ENCODE measurements at places on chromosomes 3 and 15. TPM values are rescaled to one million over a fixed set of nuclear protein-coding genes. Genes with fewer than 3 reads are reported as not detected.

Gene LOXL1
- 69.0 TPM for total RNA-seq

Gene HSPBAP1
- total RNA-seq = 11.1 TPM

Gene C3orf85
- total RNA-seq = not detected

Gene ENTPD3
- 0.72 TPM for total RNA-seq

Gene RCN2
- total RNA-seq = 115 TPM

Gene EXD1
- total RNA-seq = not detected

Gene PLA1A
- total RNA-seq = not detected

- H3K36me3 ChIP-seq = peaks cover 29% of the 10 kb centered on the region
- no peak for DNase-seq
- no peaks in the 10 kb centered on the region for H3K27me3 ChIP-seq
- no peak overlapping the region for H3K4me3 ChIP-seq
Measured at GRCh38 chr15:100113351-100114080, 228.3 kb downstream of the ADAMTS17 start.

GRCh38 chr3:45687828-45688193 is 1.4 kb upstream of the SACM1L start:
- peaks cover 40% of the 10 kb centered on the region for H3K4me1 ChIP-seq
- no peak for DNase-seq
- no peak overlapping the region for H3K27ac ChIP-seq
- H3K4me3 ChIP-seq = peak overlapping the region; percentile 89

DNA sequence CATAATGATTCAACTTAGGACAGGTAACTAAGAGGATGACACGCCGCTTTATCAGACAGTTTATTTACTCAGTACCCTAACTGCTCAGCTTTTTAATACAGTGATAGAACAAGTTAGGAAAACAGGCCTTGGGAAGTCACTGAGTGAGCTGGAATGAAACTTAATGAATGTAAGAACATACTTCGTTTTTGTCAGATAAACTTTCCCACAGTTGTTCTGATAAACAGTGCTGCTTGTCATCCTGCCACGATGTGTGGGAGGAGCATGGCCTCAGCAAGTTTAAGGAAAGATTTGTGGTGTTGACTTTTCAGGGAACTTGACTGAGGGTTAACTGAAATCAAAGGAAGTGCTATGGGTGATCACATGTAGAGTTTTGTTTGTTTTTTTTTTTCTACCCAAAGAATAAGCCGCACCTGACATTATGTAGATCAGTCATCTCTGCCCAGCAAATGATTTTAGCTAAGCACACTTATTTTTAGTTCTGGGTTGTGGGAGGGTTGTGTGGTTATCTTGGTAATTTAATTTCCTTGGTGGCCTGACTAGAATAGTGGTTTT is 5.6 kb upstream of the P2RY14 start:
- H3K4me3 ChIP-seq = no peak overlapping the region
- no peaks in the 10 kb centered on the region for H3K27me3 ChIP-seq
- DNase-seq = no peak
- H3K4me1 ChIP-seq = peaks cover 44% of the 10 kb centered on the region

- no peak overlapping the region for H3K4me3 ChIP-seq
- peaks cover 6% of the 10 kb centered on the region for H3K36me3 ChIP-seq
- H3K27ac ChIP-seq = no peak overlapping the region
- H3K4me1 ChIP-seq = peaks cover 9% of the 10 kb centered on the region
Measured at GRCh38 chr15:83210619-83211018, 3.0 kb upstream of the HDGFL3 start.

DNA sequence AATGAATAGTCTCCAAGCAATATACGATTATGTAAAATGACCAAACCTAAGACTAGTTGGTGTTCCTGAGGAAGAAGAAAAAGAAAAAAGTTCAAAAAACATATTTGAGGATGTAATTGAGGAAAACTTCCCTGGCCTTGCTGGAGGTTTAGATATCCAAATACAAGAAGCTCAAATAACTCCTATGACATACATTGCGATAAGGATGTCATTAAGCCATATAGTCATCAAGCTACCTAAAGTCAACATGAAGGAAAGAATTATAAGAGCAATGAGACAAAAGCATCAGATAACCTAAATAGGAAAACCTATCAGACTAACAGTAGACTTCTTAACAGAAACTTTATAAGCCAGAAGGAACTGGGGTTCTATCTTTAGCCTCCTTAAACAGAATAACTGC is 231.1 kb downstream of the TUSC7 start:
- H3K4me3 ChIP-seq = no peak overlapping the region
- H3K36me3 ChIP-seq = no peaks in the 10 kb centered on the region
- H3K4me1 ChIP-seq = peaks cover 8% of the 10 kb centered on the region
- H3K27me3 ChIP-seq = no peaks in the 10 kb centered on the region

DNA sequence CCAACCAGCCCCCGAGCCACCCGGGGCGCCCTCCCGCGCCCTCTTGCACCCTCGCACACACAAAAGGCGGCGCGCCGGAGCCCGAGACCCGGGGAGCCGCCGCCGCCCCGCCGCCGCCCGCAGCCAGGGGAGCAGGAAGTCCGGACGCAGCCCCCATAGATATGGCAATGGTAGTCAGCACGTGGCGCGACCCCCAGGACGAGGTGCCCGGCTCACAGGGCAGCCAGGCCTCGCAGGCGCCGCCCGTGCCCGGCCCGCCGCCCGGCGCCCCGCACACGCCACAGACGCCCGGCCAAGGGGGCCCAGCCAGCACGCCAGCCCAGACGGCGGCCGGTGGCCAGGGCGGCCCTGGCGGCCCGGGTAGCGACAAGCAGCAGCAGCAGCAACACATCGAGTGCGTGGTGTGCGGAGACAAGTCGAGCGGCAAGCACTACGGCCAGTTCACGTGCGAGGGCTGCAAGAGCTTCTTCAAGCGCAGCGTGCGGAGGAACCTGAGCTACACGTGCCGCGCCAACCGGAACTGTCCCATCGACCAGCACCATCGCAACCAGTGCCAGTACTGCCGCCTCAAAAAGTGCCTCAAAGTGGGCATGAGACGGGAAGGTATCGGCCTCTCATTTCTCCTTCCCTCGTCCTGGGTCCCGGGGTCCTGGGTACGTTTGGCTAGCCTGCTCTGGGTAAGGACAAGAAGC is 1.6 kb downstream of the NR2F2 start:
- no peaks in the 10 kb centered on the region for H3K27me3 ChIP-seq
- H3K36me3 ChIP-seq = peaks cover 35% of the 10 kb centered on the region
- DNase-seq = no peak

GRCh38 chr15:78077053-78077870 is at the start of gene TBC1D2B:
TBC1D2B (minus strand) TSS chr15:78077711; CDS start chr15:78077652, 59 bp downstream.
- peaks cover 31% of the 10 kb centered on the region for H3K4me1 ChIP-seq
- DNase-seq = peak; percentile 50

- H3K4me1 ChIP-seq = no peaks in the 10 kb centered on the region
- H3K4me3 ChIP-seq = no peak overlapping the region
- H3K27ac ChIP-seq = no peak overlapping the region
Measured at GRCh38 chr15:76626611-76627010, 278.5 kb downstream of the SCAPER start.

DNA sequence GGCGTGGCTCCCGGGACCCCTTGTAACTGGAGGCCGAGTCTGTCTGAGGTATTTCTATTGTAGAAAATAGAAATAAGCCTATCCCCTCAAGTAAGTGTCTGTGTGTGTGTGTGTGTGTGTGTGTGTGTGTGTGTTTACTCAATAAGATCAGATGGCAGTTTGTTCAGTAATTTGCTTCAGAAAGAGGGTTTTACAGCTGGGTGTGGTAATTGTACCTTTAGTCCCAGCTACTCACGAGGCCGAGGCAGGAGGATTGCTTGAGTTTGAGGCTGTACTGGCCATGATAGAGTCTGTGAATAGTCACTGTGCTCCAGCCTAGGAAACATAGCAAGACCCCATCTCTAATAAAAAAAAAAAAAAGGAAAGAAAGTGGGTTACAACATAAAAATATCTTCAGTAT is 8.7 kb downstream of the SPINT1 start:
- H3K36me3 ChIP-seq = peaks cover 19% of the 10 kb centered on the region
- no peak overlapping the region for H3K27ac ChIP-seq
- H3K4me1 ChIP-seq = peaks cover 18% of the 10 kb centered on the region
- no peak overlapping the region for H3K4me3 ChIP-seq
- no peaks in the 10 kb centered on the region for H3K27me3 ChIP-seq

DNA sequence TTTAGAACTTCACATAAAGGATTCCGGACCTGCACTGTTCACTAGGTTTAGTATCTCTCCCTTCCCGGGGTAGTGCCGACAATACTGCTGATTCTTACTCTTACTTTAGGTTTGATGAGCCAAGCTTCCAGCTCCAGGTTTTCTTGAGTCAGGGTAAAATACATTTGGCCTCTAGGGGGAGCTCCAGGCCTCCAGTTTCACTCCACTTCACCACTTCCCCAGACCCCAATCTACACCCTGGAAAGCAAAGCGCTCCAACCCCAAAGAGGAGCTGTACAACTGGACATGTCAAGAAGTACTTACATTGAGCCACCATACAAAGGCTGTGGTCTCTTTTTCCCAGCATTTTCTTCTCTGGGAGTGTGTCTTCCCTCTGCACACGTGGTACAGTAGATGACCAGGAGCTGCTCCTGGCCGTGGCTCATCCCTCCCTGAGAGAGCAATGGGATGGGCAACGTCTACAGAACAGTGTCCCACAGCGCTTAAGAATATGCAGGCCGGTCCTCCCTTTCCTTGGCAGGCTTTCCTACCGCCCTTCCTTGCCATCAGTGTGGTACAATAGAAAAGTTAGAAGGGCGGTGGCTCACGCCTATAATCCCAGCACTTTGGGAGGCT is 93.9 kb upstream of the CCDC80 start:
- H3K36me3 ChIP-seq = peaks cover 6% of the 10 kb centered on the region
- no peaks in the 10 kb centered on the region for H3K27me3 ChIP-seq
- H3K4me1 ChIP-seq = peaks cover 29% of the 10 kb centered on the region
- no peak overlapping the region for H3K4me3 ChIP-seq
- DNase-seq = no peak

- no peaks in the 10 kb centered on the region for H3K4me1 ChIP-seq
- no peak for DNase-seq
- peaks cover 80% of the 10 kb centered on the region for H3K27me3 ChIP-seq
- H3K36me3 ChIP-seq = no peaks in the 10 kb centered on the region
- H3K4me3 ChIP-seq = no peak overlapping the region
Measured at GRCh38 chr15:101578443-101578894, 73.7 kb downstream of the TM2D3 start.

GRCh38 chr3:112984485-112984884 is 6.3 kb upstream of the GTPBP8 start:
- H3K4me1 ChIP-seq = peaks cover 25% of the 10 kb centered on the region
- no peak for DNase-seq
- H3K27me3 ChIP-seq = no peaks in the 10 kb centered on the region

DNA sequence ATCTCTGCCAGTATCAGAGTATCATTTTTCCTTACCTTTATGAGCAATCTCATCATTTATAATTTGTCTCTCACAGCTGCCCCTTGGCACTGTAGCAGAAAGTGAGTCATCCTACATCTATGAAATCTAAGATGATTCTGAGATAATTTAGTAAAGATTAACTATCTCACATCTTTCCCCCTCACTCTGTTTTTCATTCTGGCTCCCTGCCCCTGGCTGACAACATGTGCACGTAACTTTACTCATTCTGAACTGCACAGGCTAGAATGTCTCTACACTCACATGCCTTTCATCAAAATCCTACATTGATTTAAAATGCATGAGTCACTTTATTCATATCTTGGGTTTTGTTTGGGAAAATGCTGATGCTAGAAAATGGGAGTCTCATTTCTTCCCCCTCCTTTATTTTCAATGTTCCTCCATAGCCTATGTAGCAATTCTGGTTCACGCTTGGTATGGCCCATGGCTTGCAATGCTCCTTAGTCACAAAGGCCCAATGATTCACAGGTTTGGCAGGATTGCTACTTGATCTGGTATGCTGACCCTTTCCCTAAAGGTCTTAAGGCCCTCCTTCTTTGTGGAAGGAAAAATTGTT is 838.5 kb downstream of the TUSC7 start:
- H3K27ac ChIP-seq = peak overlapping the region; percentile 36
- no peaks in the 10 kb centered on the region for H3K36me3 ChIP-seq
- H3K4me1 ChIP-seq = peaks cover 45% of the 10 kb centered on the region
- no peak for DNase-seq
- no peak overlapping the region for H3K4me3 ChIP-seq

All from mesothelial cell of epicardium (in vitro differentiated cells).